Dorsolateral prefrontal cortex (tissue), 122 donors: ENCODE measurements at places on chromosomes 2 and 18. TPM values are rescaled to one million over a fixed set of nuclear protein-coding genes. Genes with fewer than 3 reads are reported as not detected.

MRPL19 gene
- 59.1 TPM for total RNA-seq

GPAT2 gene
- 3.4 TPM for total RNA-seq

TAF1B gene
- 24.4 TPM for total RNA-seq

CCDC148 gene
- 10.3 TPM for total RNA-seq

RAX gene
- total RNA-seq, result not detected

MARCO gene
- total RNA-seq, result not detected

SLC25A52 gene
- not detected for total RNA-seq

NR4A2 gene
- 19.9 TPM for total RNA-seq

ALPG gene
- not detected for total RNA-seq

VAMP5 gene
- 18.7 TPM for total RNA-seq
